ENCODE measurements at places on chromosomes 12 and 14. TPM values are rescaled to one million over a fixed set of nuclear protein-coding genes. Genes with fewer than 3 reads are reported as not detected.

DNA sequence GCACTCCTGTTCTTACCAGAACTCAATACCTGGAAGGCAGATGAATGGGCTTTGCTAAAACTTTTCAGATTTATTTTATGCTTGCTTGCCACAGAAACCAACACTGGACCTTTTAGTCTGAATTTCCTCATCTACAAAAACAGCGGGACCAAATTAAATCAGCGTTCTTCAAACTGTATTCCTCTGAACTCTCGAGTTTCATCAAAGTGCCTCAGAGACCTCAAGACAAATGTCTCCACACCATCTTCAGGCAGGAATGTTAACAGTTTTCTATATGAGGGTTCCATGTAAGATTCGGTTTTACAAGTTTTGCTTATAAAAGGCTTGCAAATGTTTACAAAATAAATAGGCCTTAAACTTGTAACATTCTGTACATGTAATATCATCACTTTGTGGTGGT, 74.6 kb downstream of the MED13L start:
- DNase-seq = no peak

DNA sequence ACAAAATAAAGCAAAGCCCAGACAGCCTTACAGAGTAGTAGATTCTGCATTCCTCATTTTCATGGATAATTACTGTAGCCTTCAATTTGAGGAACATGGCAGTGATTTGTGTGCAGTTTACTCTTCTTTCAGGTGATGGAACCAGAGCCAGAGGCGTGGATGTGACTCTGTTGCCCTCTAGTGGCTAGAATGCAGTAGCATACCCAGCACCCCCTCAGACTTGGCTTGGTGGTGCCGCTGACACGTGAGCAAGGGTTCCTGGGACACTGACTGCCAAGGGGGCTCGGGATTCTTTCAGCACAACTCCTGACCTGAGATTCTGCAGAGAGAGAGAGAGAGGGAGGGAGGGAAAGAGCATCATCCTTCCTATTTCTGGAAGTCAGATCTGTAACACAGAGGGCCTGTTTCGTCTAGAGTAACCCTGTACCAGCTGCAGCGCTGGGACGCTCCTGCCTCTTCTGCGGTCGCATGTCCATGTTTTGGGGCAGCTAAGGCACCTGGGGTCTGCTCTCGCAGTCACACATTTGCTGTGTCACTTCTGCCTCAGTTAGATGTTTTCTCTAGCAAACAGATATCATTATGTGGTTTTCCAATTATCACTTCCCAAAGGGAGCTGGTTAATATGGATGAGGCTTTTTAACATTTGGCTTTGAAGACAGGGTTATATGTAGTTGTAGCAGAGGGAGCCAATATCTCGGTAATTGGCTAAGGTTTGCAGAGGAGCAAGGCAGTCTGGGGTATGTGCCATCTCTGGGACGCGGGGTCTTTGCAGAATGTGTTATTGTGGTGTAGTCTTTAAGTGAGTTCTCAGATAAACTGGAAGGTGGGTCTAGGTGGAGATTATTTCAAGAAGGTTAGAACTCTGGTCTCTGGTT, 428.1 kb downstream of the NRXN3 start:
- DNase-seq = no peak

The PCED1B gene
- 0.65 TPM for total RNA-seq

The TCL1B gene
- not detected for total RNA-seq

The NCAPD2 gene
- 22.6 TPM for total RNA-seq

The MYH7 gene
- not detected for total RNA-seq

The TOMM20L gene
- not detected for total RNA-seq

- no peak for DNase-seq
Observed at GRCh38 chr14:56896922-56897321, 86.6 kb upstream of the OTX2 start.

DNA sequence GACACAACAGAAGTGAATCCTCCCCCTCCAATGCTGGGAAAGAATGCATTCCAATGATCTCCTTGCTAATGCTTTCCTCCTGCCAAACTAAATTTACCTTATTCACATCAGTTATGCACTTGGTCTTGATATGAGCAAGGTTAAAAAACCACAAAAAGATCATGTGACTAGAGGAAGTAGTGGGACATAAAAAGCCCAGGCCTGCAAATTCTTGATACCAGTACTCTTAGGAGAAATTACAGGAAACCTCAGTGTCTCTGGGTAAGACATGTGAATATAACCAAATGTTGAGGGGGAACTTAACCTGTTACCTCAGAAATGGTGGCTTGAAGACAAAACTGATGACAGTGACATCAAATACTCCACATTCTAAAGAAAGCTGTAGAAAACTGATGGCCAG, 427.1 kb downstream of the RPS29 start:
- DNase-seq = no peak

DNA sequence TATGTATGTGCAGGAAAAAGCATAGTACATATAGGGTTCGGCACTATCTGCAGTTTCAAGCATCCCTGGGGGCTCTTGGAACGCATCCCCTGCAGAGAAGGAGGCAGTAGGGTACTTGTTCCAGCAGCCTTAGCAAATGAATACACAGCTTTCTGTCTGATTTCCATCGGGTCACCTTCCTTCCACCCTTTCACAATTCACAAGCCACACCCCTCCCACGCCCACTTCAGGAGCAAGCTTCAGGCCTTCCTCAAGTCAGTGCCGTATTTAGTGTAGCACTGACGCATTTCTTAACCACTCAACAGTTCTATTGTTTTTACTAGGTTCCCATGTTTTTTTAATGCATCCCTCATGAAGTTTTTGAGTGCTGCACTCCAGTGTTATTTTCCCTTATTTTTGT, 64.2 kb downstream of the CLMN start:
- peak; percentile 81 for DNase-seq

DNA sequence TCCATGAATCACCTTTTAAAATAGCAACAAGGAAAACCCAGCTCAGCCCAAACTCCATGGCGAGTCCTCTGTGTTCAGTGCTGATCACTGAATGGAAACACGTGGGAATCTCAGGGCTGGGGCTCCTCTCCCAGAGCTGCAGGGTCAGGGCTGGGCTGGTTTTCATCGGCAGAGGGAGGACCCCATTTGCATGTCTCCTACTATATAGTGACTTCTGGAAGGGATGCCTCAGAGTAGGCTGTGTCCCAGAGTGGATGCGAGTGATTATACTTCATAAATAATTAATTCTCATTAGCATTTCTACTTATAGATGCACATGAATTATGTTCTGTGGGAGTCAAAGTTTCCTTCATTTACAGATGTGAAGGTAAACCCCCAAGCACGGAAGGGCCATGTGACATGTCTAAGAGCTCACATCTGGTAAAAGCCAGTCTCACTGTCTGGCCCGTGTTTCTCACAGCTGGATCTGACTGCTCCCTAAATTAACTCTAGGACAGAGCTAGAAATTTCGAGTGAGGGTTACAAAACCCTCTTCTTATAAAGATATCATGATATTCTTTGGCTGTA, 685.0 kb downstream of the TMEM121 start:
- DNase-seq = no peak

GRCh38 chr12:70962226-70962794, 41.8 kb upstream of the PTPRR start:
- DNase-seq = no peak

DNA sequence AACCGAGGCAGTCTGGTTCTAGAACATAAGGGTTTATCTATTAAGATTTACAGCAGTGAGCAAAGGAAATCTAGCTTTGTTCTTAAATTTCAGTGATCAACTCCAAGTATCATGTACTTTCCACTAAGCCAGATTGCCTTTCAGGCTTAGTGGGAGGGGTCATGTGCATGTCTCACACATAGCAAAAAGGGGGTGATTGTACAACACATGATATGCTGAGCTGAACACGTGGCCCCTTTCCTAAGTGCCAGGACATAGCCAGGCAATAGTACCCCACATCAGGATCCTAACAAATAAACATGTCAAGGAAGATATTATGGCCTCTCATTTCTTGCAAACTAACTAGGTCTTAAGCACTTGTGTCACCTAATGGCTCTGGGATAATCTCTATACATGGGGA, 347.2 kb downstream of the C12orf75 start:
- DNase-seq = no peak

- DNase-seq = no peak
Observed at GRCh38 chr12:1503281-1503711, 91.1 kb downstream of the FBXL14 start.

The NINJ2 gene
- 9.5 TPM for total RNA-seq

DNA sequence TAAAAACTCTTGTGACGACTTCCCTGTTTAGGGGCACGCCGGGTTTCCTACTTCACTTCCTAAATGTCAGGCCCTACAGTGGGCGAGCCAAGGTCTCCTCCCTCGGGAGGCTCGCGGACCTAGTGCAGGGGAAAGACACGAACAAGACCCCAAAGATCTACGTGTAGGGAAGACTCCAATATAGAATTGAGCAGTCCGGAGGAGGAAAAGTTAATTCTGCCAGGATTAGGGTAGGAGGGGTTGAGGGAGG, 564 bp downstream of the ATXN3 start:
- DNase-seq = peak; percentile 80

- no peak for DNase-seq
Observed at GRCh38 chr12:122955156-122955555, 11.1 kb downstream of the ABCB9 start.

GRCh38 chr14:58769771-58770170, 132.0 kb downstream of the DACT1 start:
- DNase-seq = no peak

DNA sequence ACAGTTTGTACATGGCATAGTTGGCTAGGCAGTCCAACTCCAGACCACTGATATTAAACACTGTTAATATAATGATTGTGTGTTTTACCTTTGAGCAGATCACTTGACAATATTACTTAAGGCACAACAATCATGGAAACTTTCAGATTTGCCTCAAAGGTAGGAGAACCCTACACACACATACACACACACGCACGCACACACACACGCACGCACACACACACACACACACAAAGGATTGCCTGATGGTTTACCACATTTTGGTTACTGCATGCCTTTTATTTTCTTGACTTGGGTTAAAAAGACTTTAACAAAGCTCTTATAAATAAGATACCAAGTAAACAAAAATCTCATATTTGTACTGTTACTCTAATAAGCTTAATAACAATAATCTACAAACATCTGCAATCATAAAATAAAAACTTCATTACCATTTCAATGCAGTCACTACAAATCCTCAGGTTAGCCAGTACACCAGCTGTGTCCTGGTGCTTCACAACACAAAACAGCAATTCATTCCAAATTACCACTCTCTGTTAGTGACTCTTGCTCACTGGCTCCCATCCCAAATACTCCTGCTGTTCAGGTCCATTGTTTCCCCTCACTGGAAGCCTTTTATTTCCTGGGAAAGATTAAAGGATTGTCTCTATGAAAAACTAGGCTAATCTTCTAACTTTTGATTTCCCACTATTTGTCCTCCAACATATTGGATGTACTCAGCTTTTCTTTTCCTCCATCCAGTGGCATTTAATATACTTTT, 175.2 kb upstream of the ATP2B1 start:
- no peak for DNase-seq

DNA sequence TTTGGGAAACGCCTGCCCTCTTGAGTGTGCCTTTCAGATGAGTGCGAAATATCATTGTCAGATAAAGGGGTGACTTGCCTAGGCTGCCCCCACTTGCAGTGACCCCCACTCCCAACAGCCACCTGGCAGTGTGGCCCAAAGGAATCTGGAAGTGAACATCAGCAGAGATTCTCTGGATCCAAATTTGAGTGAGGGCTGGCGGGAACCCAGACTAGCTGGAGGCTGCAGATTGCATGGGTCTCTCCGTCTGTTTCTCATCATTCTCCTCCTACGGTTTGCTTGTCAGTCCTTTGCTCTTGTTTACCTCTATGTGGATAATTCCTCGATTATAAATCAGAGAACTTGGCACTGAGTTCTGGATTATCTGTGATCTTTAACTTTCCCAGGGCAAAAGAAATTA, 280.8 kb downstream of the ZFP36L1 start:
- no peak for DNase-seq

GRCh38 chr14:21846227-21846885, 172.7 kb upstream of the OR4E1 start:
- DNase-seq = no peak

The PIWIL1 gene
- total RNA-seq = not detected

GRCh38 chr12:80118565-80119324, 19.4 kb downstream of the OTOGL start:
- no peak for DNase-seq

GRCh38 chr14:63735720-63736119, 7.9 kb upstream of the SGPP1 start:
- no peak for DNase-seq

The TMEM233 gene
- not detected for total RNA-seq

The COX8C gene
- not detected for total RNA-seq

The PYGL gene
- total RNA-seq = 43.3 TPM

The CCDC175 gene
- not detected for total RNA-seq
